ENCODE measurements at places on chromosomes 1 and 21.

DNA sequence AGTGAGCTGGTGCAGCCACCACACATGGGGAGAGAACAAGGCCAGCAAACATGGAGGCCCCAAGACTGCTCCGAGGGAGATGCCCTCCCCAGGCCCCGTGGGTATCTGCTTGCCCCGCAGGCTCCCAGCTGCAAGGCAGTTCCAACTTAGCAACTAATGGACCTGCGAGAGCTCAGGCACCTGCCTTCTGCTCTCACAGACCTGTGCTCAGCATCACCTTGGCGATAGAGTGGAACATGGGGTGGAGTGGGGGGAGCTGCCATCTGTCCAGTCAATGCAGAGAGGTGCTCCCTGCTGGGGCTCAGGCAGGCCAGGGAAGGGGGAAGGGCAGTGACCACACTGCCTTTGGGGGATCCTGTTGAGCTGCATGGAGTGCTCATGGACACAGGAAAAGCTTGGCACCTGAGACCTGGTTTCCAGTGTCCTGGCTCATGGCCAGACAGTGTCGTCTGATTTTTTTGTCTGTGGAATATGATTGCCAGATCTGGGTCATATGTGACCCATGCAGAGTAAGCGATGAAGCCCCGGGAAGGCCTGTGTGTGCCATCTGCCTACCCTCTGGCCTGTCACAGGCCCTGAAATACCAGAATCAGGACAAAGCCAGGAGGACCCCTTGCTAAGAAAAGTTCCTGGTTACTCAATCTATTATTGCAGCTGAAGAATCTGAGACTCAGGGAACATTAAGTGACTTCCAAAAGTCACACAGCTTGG is 39.9 kb upstream of the TENT5C start:
- no peak for DNase-seq

- DNase-seq, result peak; percentile 94
These were observed 48.5 kb upstream of the SLC25A33 start for GRCh38 chr1:9490605-9491339.

DNA sequence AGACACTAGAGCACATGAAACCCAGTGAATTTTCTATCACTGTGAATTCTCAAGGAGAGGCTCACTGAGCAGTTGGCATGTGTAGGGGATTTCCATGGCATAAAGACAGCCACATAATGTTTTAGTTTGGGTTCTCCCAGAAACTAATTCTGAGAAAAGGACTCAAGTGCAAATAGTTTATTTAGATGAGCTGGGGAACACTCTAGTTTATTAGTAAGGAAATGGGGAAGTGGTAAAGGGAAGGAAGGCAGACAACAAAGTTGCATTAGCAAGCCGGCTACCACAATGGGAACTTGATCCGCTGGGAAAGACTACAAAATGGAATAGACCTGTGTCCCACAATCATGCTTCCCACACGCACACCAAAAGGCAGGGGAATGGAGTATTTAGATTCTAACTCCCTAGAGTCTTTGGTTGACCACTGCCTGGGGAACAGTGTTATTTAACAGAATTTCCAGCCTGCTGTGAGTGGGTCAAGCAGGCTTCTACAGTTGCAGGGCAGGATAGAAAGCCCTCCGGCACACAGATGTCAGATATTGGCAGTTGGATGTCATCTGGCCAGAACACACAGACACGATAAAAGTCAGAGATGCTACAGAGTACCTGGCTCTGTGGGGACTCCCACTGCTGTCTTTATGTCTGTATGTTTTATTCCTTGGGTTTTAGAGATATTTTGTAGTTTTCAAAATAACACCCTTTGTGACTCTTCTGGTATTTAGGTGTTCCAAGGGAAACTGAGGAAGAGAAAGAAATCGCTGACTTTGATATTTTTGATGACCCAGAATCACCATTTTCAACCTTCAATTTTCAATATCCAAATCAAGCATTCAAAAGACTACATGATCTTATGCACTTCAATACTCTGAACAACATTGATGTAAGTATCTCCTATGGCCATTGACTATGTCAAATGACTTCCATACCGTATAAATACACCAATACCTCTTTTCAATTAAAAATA is 150.1 kb downstream of the PLA2G4A start:
- DNase-seq, result no peak

DNA sequence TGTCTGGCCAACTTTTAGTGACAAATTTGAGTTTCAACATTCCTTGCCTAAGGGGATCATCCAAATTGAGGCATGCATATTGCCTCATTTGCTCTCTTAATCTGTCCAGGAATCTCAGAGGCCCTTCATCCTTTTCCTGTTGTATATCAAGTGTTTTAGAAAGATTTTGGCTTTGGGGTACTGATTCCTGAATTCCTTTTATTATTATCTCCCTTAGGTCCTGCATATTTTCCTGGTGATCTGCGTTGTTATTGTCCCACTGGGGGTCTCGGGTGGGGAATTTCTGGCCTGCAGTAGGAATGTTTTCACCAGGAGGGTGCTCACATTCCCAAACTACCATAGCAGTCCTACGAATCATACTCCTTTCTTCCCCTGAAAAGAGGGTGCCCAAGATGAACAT is 4.4 kb upstream of the AADACL3 start:
- DNase-seq, result peak; percentile 27

GRCh38 chr1:5566924-5567323 is 425.3 kb downstream of the NPHP4 start:
- no peak for DNase-seq

- no peak for DNase-seq
These were observed 109.9 kb downstream of the IGSF21 start for GRCh38 chr1:18217398-18218043.

DNA sequence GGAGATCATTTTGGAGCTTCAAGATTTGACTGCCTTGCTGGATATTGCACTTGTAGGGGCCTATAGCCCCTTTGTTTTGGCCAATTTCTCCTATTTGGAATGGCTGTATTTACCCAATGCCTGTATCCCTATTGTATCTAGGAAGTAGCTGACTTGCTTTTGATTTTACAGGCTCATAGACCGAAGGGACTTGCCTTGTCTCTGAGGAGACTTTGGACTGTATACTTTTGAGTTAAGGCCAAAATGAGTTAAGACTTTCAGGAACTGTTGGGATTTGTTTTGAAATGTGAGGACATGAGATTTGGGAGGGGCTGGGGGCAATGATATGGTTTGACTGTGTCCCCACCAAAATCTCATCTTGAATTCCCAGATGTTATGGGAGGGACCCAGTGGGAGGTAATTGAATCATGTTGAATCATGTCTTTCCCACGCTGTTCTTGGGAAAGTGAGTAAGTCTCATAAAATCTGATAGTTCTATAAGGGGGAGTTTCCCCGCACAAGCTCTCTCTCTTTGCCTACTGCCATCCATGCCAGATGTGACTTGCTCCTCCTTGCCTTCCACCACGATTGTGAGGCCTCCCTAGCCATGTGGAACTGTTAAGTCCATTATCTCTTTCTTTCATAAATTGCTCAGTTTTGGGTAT is 276.1 kb downstream of the LMX1A start:
- DNase-seq, result no peak

DNA sequence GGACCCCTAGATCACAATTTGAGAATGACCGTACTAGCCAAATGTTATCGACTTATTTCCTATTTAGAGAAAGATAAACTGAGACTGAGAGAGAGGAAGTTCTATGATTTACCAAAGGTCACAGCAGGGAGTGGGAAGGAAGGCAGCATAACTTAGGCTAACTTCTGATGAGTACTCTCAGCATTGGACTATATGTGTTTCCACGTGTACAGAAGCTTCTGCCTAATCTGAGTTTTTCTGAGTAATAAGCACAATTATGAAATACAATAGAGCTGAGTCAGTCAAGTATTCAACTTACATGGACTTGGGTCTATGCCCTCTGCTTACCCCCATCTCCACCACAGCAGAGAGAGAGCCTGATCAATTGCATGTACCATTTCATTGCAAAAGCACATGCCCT is 88.1 kb upstream of the HIVEP3 start:
- DNase-seq, result peak; percentile 8

- no peak for DNase-seq
These were observed 53.4 kb downstream of the DMAP1 start for GRCh38 chr1:44266400-44267344.

DNA sequence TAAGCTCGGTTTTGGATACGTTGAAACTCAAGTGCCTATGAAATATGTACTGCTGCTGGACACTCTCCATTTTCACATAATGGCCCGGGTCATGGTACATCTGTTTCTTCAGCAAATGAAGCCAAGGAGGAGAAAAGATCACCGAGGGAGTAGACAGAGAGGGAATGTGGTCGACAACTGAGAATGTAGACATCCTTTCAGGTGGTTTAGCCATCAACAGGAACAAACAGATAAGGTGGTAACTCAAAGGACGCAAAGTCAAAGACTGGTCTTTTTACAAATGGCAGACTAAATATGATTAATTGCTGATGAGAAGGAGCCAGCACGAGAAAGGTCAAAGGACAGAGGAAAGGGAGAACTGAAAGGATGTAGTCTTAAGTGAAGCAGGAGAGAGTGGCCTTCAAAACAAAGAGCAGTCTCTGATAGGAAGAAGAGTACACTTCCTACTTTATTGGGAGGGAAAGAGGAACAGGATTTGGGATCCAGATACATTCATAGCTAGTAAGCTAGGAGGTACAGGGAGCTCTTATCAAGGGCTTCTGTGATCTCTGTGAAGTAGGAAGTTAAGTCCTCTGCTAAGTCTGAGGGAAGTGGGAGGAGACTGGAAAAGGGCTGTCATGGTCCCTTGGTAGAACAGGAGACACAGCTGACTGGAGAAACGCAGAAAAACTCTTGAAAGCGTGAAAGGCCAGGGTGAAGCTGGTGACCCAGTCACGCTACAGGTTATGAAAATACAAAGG is 28.3 kb downstream of the NUP133 start:
- DNase-seq, result no peak

GRCh38 chr1:55726994-55727393 is 511.8 kb upstream of the USP24 start:
- DNase-seq, result peak; percentile 70
